ENCODE measurements at places on chromosomes 4 and X.

DNA sequence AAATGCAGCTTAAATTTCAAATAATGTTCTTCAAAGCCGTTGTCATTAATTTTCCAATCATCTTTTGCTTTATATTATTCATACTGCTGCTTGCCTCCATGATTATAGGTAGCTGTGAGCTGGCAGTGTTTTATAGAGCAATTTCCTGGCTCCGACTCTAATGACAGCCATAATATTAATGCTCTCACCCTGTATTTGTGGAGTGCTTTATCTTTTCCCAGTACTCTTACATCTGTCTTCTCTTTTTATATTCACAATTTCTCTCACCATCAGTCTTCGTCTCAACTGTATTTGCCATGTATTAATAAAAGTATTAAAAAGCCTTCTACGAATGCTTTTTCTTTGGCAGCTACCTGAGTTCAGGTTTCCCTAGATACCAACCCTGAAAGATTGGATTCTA, 21.0 kb downstream of the ATXN3L start:
- no peak for DNase-seq

GRCh38 chr4:171524903-171525302, 288.3 kb upstream of the GALNTL6 start:
- DNase-seq = no peak

- no peak for DNase-seq
Measured at GRCh38 chr4:39124885-39125599, 57.3 kb upstream of the WDR19 start.

GRCh38 chrX:13607996-13608365, 38.6 kb downstream of the EGFL6 start:
- DNase-seq = no peak

- no peak for DNase-seq
Measured at GRCh38 chrX:147779173-147779572, 132.5 kb upstream of the FMR1 start.

DNA sequence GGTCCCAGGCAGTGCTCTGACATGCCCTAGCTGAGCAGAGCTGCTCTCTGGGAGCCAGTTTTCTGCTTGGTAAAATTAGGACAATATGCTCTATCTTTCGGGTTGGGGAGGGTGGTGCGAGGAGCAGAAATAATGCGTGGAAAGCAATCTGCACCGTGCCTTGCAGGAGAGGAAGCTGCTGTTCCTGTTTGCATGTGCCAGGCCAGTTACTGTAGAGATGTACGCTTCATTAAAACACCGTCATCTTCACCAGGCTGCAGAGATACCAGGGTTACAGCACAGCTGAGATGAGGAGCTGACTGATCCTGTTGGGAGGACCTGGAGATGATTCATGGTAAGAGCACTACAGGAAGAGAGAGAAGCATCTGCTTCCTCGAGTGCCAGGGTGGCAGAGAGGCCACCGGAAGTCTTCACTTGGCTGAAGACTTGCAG, 29.5 kb upstream of the IRF2 start:
- DNase-seq = no peak

DNA sequence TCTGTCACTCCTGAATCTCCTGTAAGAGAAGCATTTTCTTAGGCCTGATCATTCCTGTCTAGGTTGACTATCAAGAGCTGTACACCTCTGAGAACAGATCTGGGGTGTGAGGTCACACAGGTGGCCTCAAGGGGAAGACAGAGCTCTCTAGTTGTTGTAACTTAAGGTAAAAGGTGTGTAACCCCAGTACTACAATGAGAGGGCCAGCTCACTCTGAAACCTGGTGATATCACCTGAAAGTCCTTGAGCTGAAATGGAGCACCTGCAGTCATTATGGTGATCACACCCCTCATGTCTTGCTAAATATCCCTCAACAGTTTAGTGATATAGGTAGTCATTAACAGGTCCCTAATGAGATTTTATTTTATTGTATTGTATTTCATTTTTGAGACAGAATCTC, 8.8 kb upstream of the FAM9C start:
- no peak for DNase-seq

- DNase-seq = no peak
Measured at GRCh38 chr4:78612398-78613178, 61.0 kb downstream of the ANXA3 start.

DNA sequence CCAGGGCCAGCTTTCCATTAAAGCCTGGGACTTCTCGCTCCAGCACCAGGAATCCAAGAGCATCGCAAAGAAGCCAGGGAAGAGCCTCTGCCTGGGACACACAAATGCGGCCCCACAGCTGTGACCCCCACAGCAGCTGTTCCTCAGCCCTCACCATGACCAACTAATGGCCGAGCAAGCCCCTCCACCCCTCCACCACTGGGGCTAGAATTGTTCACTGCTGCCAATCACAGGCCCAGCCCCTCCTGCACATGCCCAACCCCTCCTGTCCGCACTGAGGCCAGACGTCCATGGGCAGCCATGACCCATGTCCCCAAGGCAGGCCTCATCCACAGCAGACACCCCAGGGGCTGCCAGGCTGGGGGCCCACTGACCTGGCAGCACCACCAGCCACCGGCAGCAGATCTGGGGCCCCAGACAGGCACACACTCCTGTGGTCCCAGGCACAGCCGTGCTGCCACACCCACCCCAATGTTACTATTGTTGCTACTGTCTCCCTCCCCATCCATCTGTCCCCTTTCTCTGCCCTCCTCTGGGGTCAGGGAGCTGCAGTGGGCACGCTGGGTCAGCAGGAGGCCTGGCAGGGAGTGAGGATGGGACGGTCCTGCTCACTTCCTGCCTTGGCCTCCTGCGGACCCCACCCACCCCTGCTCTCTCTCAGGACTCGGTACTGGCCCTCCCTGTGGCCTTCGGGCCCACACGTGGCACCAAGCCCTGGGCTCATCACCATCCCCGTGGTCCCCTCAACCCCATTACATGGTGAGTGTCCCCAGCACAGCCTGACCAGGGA, 56.0 kb downstream of the ZFYVE28 start:
- no peak for DNase-seq

DNA sequence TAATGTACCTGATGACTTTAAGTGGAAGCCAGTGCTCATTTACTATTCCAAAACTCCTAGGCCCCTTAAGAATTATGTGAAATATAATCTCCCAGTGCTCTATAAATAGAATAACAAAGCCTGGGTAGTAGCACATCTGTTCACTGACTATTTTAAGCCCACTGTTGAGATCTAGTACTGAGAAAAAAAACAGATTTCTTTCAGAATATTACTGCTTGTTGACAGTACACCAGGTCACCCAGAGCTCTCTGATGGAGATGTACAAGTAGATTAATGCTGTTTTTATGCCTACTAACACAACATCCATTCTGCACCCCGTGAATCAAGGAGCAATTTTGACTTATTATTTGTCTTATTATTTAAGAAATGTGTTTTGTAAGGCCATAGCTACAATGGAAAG, 75.7 kb downstream of the FAM47C start:
- no peak for DNase-seq

DNA sequence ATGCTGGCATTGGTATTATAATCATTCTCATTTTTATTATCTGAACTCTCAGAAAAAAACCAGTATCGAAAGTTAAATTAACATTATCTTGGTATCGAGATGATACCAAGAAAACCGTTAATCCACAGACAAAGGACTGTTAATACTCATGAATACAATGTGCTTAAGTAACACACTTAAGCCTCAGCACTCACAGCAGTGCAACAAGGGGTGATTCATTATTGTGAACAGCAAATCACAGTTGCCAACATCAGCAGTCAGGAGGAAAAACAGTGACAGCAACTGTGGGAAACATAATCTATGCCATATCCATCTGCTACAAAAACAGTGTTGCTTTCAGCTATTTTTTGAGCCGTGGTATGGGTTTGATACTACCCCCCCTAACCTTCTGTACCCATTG, 210.9 kb upstream of the ATOH1 start:
- DNase-seq = no peak

- no peak for DNase-seq
Measured at GRCh38 chr4:99817309-99817890, 773 bp downstream of the DAPP1 start.

GRCh38 chrX:153511784-153512500, 5.5 kb upstream of the ATP2B3 start:
- no peak for DNase-seq

DNA sequence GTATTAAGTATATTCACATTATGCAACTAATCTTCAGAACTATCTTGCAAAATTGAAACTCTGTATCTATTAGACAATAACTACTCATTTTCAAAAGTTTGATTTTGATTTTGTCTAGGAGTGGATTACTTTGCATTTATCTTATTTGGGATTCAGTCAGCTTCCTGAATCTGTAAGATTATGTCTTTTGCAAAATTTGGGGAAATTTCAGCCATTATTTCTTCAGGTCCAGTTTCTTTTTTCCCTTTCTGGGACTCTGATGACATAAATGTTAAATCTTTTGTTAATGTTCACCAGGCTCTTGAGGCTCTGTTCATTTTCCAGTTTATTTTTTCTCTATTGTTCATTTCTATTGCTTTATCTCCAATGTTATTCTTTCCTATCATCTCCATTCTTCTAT, 15.0 kb downstream of the RPS6KA3 start:
- no peak for DNase-seq

DNA sequence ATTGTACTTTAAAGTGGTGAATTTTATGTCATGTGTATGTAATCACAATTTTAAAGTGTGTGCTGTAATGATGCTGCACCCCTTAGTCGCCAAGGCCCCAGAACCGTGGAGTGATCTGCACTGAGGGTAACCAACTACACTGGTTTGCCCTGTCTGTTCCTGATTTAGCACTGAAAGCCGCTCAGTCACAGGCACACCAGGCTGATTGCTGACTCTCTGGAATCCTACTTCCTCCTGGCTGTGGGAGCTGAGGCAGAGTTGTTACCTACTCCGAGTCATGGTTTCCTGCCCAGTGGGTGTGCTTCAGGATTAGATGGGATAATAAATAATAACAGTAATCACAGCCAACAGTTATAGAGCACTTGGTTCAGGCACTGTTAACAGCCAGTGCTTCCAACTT, 645.4 kb downstream of the BCOR start:
- no peak for DNase-seq

DNA sequence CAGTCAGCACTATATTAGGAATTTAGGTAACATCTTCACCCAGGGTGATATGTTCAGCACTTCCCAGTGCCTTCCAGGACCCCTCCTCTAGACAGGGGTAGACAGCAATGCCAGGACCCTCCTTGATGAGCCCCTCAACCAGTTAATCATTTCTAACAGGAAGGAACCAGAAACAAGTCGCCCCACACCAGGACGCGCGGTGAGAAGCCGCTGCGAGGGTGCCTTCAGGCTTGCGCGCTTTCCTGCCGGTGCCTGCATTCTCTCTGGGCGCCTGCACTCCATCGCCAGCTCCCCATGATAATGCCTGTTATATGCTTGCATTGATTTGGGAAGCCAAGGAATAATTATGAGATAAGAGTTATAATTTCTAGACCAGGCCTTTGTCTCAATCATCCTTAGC, 116.0 kb downstream of the ENPP6 start:
- DNase-seq = no peak

GRCh38 chr4:159127745-159128518, 25.1 kb downstream of the RAPGEF2 start:
- DNase-seq = no peak

GRCh38 chr4:87356832-87357526, 34.0 kb downstream of the HSD17B11 start:
- DNase-seq = no peak

- no peak for DNase-seq
Measured at GRCh38 chrX:148381603-148382002, 118.8 kb upstream of the AFF2 start.

DNA sequence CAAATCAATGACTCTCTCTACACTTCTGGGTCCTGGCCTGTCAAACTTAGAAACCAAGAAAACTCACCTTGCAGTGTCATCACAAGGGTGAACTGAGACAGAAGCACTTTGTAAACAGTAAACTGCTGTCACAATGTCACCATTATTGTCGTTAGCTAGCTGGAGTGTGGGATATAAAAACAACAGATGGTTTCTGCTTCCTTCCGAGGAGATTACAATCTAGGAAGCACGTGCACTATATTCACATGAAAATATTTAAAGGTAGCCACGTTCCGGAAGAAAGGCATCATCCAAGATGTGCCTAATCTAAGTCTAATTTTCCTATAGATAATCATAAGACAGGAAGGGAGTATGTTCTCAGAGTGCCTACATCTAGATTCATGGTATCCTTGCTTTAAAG, 64.7 kb upstream of the ACSL1 start:
- DNase-seq = no peak

GRCh38 chr4:53545273-53545672, 46.0 kb downstream of the LNX1 start:
- no peak for DNase-seq

DNA sequence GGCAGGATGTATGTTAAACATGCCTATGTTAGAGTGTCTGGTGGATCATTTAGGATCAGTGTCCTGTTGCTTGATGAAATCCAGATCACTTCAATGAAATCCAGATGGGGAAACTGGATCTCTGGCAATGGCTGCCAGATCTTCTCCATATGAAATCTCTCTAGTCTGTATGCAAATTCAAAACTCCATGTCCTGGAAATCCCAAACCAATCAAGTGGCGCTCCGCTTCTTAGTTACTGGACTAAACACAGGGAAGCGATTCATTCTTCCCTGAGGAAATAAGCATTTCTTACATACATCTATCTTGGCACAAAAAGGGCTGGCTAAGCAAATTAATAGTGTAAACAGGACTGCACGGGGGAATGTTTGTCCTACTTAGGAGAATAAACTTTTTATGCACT, 94.9 kb downstream of the HDAC8 start:
- DNase-seq = no peak

- no peak for DNase-seq
Measured at GRCh38 chr4:152655272-152656129, 24.3 kb downstream of the TMEM154 start.

GRCh38 chr4:99052902-99053301, 35.7 kb downstream of the ADH5 start:
- DNase-seq = no peak

- DNase-seq = peak; percentile 84
Measured at GRCh38 chrX:153763989-153764755, at the start of gene PLXNB3. Gene PLXNB3 (plus strand): TSS chrX:153764249. CDS start chrX:153765536, 1,287 bp downstream.

DNA sequence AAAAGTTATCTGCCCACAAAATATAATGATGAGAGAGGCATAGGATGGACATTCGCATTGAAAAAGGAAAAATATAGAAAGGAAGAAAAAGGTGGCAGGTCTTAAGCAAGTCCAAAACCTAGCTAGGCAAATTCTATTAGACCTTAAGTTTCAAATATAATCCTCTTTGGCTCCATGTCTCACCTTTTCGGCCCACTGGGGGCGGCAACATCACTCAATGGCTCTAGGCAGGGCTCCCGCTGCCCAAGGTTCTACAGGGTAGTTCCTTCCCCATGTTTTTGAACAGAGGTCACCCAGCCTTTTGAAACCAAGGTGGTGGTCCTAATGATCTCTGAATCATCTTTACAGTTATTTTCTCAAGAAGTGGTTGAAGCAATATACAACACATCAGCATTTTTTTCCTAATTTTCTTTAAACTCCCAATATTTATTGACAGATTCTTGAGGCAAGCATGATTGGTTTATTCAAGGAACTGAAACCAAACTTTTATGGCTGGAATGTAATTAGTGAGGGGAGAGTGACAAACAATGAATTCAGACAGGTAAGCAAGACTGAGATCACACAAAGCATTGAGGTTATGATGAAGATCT, 309.4 kb downstream of the ANTXR2 start:
- DNase-seq = no peak
